GM12865 (cell line): ENCODE measurements at places on chromosomes 3 and 15.

- DNase-seq = no peak
These were observed 93.9 kb downstream of the PCCB start for GRCh38 chr3:136343873-136344555.

GRCh38 chr15:41957021-41957897 lies 15.1 kb downstream of the EHD4 start:
- peak; percentile 86 for DNase-seq

GRCh38 chr3:197353867-197354567 lies 55.6 kb upstream of the DLG1 start:
- no peak for DNase-seq

GRCh38 chr3:55639896-55640765 lies 153.0 kb upstream of the WNT5A start:
- DNase-seq = no peak

GRCh38 chr3:55782351-55782750 lies 295.2 kb upstream of the WNT5A start:
- no peak for DNase-seq

DNA sequence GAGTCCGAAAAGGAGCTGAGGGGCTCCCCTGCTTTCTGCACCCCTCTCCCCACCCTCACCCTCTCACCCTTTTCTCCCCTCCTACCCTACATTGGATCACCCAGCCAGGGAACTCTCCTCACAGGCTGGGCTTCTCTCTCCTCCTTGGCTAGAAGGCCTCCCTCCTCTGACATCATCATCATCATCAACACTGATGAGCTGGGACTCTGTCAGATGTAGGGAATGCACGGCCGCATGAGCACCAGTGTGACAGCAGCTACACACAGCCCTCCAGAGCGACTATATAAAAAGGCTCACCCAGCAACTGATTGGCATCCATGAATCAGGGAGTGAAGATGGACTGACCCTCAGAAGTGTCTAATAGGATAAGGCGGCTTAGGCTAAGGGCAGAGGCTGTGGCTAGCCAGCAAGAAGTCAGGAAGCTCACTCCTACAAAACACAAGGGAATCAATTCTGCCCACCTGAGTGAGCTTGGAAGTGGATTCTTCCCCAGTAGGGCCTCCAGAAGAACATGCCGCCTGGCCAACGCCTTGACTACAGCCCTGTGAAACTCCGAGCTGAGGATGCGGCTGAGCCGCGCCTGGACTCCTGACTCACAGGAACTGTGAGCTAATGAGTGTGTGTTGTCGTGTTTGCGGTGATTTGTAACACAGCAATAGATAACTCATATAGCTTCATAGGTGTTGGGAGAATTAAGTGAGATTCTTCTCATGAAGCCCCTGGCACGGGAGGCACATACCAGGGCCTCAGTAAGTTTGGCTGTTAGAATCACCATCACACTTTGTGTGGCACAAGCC lies 147.6 kb downstream of the FAM43A start:
- no peak for DNase-seq

DNA sequence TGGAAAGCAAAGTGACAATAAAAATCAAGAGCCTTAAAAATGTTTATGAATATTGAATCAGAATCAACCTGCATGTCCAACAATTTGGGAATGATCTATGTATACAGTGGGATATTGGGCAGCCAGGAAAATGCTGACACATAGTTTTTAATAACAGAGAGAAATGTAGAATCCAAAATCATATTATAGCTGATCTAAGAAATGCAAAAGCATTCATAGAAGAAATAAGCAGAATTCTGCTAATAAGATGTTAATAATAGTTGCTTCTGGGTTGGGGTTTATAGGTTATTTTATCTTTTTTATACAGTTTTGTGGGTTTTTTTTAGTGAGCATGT lies 15.1 kb downstream of the KIF9 start:
- no peak for DNase-seq

- DNase-seq = no peak
These were observed 249.9 kb upstream of the LRTM1 start for GRCh38 chr3:55177749-55178148.

DNA sequence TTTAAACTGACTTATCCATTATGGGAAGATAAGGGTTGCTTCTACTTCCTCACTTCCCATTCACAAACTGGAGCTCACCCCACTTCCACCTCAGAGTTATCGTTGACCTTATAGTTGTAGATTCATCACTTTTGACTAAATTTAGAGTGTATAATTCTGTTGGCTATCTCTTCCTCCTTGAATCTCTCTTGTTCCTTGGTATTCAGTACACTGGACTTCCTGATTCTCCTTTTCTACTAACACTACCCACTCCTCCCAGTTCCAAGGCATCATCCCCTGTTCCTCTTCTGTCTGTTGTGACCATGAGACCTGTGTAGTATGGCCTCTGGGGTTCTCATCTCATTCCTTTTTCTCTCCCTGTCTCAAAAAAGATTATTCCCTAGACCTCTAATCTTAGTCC lies 5.9 kb upstream of the GPR87 start:
- no peak for DNase-seq

GRCh38 chr3:52787672-52788625 lies 6.6 kb upstream of the ITIH3 start:
- no peak for DNase-seq

DNA sequence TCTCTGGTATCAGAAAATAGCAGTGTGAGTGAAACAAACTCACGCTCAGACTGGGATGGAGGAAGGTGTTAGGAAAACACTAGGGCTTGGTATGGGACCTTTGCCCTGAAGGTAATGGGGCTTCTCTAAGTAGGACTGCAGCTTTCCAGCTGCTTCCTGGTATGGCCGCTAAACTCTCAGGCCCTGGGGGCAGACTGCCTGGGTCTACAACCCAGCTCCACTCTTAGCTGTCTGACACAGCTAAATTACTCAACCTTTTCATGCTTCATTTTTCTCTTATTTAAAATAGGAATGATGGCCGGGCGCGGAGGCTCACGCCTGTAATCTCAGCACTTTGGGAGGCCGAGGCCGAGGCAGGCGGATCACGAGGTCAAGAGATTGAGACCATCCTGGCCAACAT lies 5.2 kb upstream of the YEATS2 start:
- no peak for DNase-seq

DNA sequence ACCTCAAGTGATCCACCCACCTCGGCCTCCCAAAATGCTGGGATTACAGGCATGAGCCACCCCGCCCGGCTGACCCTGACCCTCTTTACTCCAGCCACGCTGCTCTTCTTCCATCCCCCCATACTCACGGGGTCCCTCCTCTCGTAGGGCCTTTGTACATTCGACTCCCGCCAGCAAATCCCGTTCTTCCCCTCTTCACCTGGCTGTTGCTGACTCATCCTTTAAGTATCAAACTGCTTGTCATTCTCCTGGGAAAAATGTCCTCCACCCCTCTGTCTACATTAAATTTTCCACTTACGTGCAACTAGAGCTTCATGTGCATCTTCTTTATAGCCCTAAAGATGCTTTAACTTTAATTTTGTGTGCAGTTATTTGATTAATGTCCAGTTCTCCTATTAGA lies 203.1 kb downstream of the OPA1 start:
- DNase-seq = no peak

- DNase-seq = no peak
These were observed 88.1 kb upstream of the THRB start for GRCh38 chr3:24582431-24583403.

GRCh38 chr3:116734243-116734642 lies 24.7 kb downstream of the TUSC7 start:
- DNase-seq = no peak

- no peak for DNase-seq
These were observed 17.7 kb upstream of the PRR23E start for GRCh38 chr3:127175272-127175671.

DNA sequence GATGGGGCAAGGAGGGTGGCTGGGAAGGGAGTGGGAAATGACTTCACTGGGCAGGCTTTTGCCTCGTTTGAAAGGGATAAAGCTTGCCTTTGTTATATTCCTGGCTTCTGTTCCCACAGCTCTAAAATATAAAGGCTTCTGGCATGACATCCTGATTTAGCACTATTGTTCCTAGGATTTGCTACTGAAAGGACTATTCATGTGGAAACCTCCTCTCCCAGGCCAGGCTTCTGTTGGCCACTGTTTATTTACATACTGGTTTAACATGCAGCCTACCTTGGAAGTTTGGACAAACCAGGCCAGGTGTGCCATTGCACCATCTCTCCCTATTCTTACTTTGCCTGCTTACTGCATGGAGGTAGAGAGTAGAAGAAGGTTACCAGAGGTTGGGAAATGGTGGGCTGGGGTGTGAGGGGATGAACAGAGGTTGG lies 2.4 kb upstream of the LMCD1 start:
- DNase-seq = no peak

DNA sequence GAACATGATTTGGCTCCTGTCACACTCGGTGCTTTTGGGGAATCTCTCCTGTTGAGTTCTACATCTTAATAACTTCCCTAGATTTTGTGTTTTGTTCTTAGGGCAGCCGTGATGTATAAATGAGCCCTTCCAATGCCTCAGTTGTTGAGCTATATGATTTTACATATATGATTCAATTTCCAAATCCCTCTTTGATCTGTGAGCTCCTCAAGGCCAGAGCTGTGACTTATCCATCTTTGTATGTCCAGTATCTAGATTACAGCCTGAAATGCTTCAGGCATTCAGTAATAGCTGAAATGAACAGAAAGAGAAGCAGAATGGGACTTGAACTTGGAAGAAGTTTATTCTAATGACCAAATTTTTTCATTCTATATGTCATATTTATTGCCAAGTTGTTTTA lies 26.6 kb downstream of the CGGBP1 start:
- no peak for DNase-seq

GRCh38 chr3:11452885-11453847 lies 181.0 kb downstream of the ATG7 start:
- DNase-seq = no peak

DNA sequence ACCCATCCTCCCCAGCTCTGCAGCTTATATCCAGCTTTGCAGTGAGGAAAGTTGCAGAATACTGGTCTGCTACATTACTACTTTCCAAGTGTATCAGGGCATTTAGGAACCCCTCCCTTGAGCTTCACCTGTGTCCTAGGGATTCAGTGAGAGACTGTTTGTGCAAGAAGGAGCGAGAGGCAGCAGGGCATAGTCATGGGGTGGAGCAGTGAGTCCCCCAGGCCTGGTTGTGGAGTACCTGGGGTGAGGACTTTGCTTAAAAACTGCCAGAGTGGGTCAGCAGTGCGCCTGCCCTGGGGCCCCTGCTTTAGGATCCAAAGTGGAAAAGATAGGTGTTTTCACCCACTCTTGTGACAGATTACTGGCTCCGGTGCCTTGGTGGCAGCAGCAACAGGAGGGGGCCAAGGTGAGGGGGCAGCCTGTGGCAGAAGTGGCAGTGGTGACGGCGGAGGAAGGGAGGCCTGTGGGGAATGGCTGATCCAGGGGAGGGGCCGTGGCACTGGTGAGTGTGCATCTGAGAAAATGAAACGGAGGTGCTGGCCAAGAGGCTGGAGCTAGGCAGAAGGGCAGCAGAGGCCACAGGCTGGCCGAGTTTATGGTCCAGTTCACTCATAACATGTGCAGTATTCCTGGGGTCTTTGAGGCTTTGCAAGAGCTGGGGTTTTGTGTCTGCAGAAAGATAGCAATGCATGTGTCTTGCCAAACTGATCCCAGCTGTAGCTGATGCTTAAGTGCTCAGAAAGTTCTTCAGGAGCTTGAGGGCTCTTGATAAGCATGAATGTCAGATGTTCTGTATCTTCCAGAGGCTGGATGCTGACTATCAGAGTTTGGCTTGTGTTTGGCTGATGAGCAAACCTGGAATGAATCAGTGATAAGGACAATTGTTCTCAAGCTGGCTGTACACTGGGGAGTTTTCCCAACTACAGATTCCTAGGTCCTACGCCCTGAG lies 43.4 kb downstream of the GOLGA6A start:
- DNase-seq = no peak

DNA sequence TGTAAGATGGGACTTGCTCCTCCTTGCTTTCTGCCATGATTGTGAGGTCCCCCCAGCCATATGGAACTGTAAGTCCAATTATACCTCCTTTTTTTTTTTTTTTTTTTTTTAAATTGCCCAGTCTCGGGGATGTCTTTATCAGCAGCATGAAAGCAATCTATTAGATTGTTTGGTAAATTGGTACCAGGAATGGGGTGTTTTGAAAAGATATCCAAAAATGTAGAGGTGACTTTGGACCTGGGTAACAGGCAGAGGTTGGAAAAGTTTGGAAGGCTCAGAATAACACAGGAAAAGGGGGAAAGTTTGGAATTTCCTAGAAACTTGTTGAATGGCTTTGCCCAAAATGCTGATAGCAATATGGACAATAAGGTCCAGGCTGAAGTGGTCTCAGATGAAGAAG lies 545.8 kb upstream of the ALCAM start:
- DNase-seq = no peak

GRCh38 chr3:165874663-165875489 lies 37.7 kb upstream of the BCHE start:
- no peak for DNase-seq

- no peak for DNase-seq
These were observed 21.4 kb downstream of the CBLB start for GRCh38 chr3:105847452-105847851.

GRCh38 chr3:128603811-128604775 lies 46.5 kb downstream of the RPN1 start:
- DNase-seq = no peak

DNA sequence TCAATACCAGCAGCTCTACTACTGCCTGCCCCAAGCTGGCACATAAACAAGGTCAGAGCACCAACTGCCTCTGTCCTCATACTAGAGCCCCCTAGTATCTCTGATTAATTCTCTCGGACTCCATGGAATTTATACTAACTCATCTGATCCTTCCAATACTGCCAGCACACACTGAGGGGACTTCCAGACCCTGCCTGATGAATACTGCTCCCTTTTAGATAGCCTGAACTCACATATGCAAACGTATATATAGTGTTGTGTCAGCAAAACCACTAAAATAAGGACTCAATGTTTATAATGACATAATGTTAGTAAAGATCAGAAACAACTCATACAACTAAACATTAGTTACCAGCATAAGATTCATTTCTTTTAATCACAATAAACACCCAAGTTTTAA lies 25.0 kb downstream of the CEP70 start:
- DNase-seq = no peak

DNA sequence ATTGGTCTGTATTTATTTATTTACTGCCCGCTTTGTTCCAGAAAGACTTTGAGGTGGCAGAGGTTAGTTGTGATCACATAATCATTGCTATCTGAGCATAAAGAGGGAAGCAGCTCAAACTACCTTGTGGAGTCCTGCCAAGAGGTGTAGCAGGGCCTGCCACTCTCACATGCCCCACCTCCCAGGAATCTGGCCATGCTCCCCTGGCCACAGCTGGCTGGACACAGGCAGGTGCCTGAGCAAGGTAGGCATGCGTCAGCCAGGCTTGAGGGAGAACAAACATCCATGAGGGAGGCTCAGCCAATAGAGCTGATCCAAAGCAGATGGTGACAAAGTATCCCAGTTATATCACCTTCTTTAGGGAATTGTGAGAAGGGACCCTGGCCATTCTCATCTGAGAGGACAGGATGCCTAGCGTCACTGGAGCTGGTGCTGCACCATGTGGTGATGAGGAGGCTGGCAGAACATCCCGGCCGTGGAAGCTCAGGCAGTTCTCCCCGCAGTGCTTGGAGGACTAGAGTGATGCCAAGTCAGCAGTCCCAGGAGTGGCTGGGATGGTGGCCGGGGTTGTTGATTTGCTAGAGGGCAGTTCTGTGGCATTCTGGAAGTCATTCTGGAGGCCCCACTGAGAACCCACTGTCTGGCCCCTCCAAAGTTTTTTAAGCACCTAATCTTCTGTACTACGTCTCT lies 6.8 kb upstream of the POLG start:
- DNase-seq = no peak
